ENCODE measurements at places on chromosomes 12 and 14.

DNA sequence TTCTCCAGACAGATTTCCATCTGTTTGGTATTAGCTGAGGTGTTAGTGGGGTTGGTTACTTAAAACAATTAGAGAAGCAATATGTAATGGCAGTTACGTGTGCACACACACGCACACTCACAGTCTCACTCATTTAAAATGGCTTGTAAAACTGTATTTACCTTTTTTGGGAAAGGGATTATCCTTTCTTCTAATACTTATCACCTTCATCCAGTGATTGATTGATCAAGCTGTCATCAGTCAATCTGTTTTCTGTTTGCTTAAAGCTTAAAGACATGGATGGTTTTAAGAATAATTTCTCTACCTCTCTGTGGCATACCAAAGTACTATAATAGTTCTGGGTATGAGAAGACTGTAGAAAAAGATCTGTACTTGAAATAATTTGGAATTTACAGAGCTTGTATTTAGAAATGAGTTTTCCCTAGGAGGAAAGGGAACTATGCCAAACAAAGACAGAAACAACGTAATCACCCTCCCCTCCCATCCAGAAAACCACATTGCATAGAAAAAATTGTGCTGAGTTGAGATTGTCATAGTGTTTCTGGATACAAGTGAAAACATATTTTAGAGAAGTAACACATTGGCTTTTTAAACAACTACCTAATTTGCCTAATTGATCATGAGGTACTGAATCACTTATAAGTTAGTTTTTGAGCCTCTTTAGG is 455.8 kb downstream of the PCNX1 start:
- no peak for DNase-seq

- no peak for DNase-seq
Observed at GRCh38 chr14:28762303-28762954, 4.2 kb upstream of the FOXG1 start.

GRCh38 chr12:58554522-58555157 is 365.7 kb downstream of the LRIG3 start:
- no peak for DNase-seq

DNA sequence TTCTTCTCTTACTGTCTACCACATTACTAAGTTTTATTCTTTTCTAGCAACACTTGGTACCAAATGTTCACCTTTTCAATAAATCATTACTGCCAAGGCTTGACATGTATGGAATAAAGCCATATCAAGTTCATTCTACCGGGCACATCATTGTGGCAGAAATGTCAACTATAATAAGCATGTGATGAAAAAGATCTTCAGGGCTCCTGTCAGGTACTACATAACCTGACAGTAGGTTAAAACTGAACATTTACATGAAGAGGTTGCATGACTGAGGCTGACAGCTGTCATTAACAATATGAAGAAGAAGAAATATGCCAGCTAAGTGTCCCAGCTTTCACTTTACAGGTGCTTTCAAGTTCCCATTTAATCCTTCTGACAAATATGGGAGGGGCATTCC is 178.9 kb downstream of the KCNH5 start:
- no peak for DNase-seq

GRCh38 chr12:27673101-27673718 is 23.0 kb upstream of the REP15 start:
- DNase-seq: no peak

- no peak for DNase-seq
Observed at GRCh38 chr14:60926002-60926401, 54.9 kb downstream of the TRMT5 start.

DNA sequence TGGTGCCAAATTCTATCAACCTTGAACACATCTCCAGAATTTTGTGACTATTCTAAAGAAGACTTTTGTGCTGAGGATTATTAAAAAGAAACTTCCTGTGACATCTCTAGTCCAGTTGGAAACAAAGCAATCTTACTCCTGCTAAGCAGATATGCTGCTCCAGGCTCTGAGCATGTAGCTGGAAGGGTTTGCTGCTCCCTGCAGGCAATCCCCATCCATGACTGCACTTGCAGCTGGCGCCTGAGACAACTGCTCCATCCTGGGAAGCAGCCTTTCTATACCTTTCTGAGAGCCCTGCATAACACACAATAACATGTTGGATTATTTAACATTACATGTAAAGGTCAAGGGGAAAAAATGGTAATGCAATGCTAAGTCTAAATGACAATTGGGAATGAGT is 105.1 kb downstream of the NDUFA12 start:
- no peak for DNase-seq

- no peak for DNase-seq
Observed at GRCh38 chr12:88764781-88765480, 184.7 kb upstream of the KITLG start.

- DNase-seq: no peak
Observed at GRCh38 chr12:132413931-132414588, 75.9 kb upstream of the FBRSL1 start.

- no peak for DNase-seq
Observed at GRCh38 chr12:10305411-10305810, 2.3 kb upstream of the KLRD1 start.

DNA sequence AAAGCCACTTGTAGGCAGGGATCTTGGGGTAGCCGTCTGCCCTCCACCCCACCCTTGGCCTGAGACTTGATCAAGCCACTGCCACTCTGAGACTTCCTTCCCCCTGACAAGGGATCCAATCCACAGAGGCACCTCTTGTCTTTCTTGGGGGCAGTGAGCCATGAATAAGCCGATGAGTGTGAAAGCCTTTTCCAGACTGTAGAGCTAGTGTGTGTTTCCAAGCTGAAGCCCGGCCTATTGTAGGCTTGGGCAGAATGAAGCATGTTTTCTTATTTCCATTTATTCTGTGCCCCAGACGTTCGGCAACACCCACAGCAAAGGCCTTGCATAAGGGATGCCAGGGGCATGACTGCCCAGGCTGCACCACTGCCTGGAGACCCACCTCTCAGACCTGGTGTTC is 991.6 kb downstream of the BCL11B start:
- DNase-seq: no peak

- DNase-seq: no peak
Observed at GRCh38 chr14:83247924-83248639, 1714.4 kb upstream of the SEL1L start.

DNA sequence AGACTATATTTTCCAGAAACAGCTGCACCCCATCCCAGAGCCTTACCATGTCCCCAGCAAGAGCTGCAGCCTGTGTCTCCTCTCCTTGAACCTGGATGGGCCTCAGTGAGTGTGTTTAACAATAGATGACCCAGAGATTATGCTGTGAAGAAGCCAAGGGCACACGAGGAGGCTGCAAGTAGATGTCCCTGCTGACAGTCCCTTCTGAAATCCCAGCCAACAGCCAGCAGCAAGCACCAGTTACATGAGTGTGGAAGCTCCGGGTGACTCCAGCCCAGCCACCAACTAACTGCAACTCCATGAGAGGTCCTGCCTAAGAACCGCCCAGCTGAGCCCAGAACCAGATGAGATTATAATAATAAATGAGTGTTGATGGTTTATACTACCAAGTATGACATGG is 191.7 kb downstream of the BCL11B start:
- DNase-seq: no peak

DNA sequence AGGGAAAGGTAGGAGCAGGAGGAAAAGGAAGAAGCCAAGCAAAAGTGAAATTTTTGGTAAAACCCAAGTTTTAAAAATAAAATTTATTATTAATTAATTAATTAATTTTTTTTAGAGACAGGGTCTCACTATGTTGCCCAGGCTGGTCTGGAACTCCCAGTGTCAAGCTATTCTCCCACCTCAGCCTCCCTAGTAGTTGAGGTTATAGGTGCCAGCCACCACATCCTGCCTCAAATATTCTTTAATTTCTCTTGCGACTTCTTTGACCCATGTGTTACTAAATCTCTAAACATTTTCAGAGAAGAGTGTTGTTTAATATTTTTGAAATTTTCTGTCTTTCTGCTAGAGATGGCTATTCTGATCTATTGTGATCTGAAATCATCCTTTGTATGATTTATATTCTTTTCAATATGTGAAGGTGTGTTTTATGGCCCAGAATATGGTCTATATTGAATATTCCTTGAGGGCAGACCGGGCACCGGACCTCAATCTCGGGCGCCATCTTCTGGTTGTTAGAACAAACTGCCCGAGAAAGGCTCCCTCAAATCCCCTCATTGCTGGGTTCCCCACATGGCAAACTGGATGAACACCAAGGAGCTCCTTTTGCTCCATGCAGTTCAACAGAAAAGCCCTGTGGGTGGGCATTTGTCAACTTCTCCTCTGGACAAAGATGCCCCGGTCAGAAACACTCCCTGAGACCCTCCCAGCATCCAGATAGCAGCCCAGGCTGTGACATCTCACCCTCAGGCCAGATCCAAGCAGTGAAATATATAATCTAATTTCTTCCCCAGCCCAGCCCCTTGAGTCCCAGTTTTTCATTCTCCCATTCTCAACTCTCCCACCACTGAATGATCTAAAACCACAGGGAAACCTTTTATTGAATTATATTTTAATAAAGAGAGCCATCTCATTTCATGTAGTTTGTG is 110.5 kb downstream of the ASCL4 start:
- no peak for DNase-seq

- DNase-seq: no peak
Observed at GRCh38 chr14:60346706-60347105, 97.7 kb downstream of the PPM1A start.

DNA sequence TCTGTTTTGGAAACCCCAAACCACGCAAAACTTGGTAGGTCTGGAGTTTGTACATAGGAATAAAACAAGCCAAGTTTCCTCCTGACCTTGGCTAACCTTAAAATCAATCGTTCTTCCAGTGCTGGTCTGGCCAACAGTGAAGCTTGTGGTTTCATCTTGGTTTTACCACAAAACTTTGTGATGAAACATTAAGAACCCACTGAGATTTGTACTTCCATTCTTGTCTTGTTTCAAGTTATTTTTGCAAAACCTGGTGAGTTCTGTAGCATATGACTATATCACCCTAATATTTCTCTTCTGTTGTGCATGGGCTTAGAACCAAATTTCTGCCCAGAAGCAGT is 26.4 kb downstream of the SIX1 start:
- no peak for DNase-seq

DNA sequence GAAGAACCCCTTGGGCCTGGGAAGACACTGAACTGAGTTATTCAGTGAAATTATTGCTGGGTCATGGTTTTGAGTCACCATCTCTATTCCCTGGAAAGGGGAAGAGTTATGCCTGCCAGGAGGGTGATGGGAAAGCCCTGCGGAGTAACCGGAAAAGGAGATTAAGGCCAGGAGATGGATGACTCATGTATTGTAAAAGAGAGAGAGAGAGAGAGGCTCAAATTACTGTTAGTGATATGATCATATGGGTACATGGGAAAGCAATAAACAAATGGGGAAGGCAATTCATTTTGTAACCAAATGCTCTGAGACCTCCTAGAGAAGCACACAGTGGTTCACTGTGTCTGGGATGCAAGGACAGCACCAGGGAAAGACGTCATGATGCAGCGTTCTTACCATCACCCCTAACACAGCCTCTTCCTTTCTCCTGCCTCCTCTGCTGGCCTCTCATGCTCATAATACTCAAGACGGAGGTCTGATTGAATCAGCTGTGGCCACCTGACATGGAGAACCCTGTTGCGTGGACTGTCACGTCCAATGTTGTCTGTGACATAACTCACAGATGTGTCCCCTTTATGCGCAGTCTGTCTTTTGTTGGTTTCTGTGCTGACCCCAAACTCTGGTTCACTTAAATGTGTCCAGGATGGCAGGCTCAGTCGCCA is 243.7 kb downstream of the TMEM132D start:
- DNase-seq: peak; percentile 8

- no peak for DNase-seq
Observed at GRCh38 chr12:46269429-46270241, 792 bp upstream of the SLC38A1 start.

- DNase-seq: no peak
Observed at GRCh38 chr14:94383777-94384176, 4.6 kb downstream of the SERPINA1 start.

GRCh38 chr14:103550451-103551337 is 11.8 kb downstream of the BAG5 start:
- DNase-seq: no peak

DNA sequence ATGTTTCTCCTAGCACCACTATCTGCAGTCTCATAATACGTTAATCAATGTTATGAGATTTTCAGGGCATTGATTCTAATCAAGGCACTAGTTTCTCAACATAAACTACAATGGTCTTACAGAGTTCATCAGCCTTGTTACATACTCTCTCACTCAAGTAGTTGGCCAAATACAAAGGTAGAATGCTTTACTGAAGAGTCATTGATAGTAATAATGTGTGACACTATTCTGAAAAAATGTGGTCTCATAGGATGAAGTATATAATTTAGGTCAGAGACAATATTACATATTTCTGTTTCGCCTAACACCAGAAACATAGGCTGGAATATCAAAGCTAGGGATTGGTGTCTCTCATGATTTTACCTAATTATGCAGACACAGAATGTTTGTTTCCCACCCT is 35.2 kb upstream of the MDGA2 start:
- no peak for DNase-seq

GRCh38 chr14:86712176-86712575 is 1182.2 kb downstream of the FLRT2 start:
- DNase-seq: no peak

DNA sequence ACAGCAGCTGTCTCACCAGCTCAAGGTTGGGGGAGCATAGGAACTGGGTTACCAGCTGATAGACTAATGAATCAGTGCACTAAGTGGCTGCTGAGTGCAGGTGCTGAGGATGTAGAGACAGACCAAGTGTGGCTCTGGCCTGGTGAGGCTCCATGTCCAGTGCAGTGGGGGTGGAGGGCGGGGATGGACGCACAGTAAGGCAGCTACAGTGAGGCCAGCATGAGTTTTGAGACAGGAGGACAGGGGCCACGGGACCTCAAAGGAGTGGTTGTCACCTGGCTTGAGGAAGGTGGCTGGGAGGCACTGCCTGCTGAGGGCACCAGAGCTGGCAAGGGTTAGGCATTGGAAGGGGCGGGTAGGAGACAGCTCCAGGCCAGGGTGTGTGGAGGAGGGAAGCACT is 37.0 kb downstream of the SYNE3 start:
- no peak for DNase-seq

DNA sequence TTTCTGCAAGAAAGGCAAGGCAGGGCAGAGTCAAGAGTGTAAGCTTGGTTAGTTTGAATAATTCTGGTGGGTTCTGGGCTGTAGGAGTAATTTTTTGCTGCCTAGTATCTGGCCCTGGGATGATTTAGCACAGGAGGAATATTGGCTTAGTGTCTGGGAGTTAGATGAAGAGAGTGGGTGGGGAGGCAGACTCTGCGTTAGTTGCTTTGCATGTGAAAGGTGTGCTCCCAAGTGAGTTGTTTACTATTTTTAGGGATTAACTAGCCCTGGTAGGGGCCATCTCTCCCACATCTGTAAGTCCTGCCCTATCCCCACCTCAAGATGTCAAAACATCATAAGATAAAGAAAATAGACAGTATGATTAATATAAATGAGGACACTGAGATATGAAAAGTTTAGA is 249.7 kb downstream of the LRIG3 start:
- no peak for DNase-seq

DNA sequence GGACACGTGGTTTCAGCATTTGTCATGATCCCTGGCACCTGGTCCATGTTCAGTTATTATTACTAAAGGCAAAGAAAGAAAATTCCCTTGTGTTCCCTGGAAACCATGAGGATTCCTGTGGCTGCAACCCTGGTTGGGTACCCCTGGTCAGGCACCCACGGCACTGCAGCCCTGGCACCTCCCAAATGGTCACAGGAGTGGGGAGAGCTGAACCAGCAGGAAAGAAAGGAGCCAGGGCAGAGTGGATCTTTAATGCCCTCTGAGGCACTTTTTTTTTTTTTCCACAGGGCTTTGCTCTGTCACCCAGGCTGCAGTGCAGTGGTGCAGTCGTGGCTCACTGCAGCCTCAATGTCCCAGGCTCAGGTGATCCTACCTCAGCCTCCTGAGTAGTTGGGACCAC is 17.5 kb downstream of the CINP start:
- no peak for DNase-seq

Data from T1000 (cell line).